ENCODE measurements at places on chromosomes 1 and 21.
A peak's percentile ranks its signal among the peaks of the same experiment; 100 is the strongest.

- no peak for DNase-seq
Measured at GRCh38 chr1:174957829-174958228, 41.9 kb upstream of the CACYBP start.

DNA sequence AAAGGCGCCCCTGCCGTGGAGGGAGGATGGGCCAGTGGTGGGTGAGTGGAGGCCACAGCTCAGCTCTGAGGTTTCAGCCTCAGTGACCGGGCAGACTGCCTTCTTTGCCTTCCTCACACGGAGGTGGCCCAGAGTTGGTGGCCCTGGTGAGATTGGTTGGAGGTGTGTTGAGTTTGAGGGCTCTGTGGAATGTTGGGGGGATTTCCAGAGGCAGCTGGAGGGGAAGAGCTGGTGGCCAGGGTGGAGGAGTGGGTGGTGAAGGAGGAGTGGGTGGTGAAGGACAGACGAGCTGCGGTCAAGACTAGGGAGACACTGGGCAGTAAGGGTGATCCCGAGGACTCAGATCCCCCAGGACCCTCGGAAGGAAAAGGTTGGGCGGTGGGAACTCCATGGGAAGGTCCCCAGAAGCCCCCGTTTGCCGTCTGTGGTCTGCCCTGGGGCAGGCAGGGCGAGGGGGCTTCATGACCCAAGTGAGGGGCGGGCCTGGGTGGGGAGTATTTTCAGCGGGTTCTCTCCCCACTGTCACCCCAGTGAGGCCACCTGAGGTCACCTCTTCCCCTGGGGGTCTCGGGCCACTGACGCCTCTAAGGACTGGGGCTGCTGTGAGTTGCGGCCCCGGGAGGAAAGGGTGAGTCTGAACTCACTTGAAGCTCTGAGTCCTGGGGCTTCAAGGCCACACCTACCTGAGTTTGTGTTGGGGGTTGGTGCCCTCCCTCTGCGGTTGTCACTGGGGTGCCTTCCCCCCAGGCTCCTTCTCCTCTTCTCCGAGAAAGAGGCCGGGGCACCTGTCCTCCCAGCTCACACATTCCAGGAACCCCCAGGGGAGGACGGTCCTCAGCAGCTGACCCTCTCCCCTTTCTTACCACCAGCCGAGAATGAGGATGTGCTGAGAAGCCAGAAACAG lies 22.7 kb upstream of the PIK3CD start:
- DNase-seq = peak; percentile 75

DNA sequence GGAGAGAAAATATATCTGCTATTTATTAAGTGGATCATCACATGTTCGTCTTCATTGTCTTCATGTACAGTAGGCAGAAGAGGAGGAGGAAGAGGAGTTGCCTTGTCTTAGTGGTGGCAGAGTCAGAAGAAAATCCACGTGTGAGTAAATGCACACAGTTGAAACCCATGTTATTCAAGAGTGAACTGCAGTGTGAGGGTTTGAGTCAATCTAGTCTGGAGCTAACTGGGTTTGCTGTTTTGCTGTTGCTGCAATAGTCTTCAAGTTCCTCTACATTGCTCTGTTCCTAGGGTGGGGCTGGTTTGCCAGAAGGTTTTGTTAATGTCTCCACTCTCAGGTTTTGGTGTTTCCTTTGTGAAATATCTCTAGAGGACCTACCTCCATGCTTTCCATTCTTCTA lies 3.1 kb upstream of the CD1A start:
- no peak for DNase-seq

DNA sequence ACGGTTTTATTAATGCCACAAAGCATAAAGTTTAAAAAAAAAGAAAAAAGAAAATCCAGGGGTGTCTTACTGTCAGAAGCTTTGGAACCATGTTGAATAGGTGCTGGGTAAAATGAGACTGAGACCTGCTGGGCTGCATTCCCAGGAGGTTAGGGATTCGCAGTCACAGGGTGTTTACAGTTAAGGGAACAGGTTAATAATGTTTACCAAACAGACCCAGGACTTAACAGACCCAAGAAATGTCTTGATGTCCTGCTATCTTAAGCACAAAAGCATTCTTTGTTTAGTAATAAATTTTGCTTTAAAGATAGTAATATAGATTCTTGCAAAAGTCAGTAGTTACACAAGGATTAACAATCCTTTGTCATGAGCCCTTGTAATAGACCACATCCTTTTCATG lies 54.7 kb downstream of the OLFML3 start:
- no peak for DNase-seq

- DNase-seq = no peak
Measured at GRCh38 chr1:220906561-220907334, 27.5 kb downstream of the HLX start.

DNA sequence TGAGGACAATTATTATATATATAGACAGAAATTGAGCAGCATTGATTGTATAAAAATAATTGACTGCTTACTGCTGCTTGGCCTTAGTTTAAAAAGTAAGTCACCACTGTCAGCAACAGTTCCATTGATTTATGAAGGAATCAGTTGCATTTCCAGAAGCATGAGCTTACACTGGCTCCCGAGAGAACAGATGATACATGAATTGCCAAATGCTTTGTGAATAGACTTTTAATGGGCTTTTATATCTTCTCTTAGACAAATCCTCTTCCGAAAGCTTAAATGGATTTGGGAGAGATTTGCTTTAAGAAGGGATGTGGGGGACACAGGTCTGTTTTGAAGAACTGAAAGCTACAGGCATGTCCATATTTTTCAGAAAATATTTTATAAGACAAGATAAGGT lies 7.5 kb downstream of the FHAD1 start:
- no peak for DNase-seq

DNA sequence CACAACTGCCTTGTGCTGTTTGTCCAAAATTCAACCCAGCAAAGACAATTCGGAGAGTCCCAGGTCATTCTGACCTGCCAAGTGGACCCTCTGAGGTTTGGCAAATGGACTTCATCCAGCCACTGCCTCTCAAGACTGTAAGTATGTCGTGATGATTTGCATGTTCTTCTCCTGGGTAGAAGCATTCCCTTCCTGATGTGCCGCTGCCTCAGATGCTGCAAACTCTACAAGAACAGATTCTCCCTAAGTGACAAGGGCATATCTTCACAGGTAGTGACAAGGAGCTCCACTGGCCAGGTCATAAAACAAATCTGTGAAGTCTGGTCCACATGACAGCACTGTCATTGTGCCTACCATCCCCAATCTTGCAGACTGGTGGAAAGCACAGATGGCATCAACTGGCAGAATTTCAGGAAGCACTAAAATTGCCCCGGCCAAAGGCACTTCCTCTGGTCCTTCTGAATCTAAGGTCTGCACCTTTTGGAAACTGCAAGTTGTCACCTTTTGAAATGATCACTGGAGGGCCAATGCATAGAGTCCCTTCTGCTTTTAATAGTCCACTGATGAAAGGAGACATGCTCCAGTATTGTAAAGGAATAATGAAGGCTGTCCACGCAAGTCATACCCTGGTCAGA lies 27.4 kb downstream of the POFUT2 start:
- no peak for DNase-seq

- DNase-seq = no peak
Measured at GRCh38 chr1:9013819-9014218, 12.4 kb downstream of the SLC2A7 start.

GRCh38 chr1:117566556-117566955 lies 39.3 kb upstream of the TENT5C start:
- no peak for DNase-seq

DNA sequence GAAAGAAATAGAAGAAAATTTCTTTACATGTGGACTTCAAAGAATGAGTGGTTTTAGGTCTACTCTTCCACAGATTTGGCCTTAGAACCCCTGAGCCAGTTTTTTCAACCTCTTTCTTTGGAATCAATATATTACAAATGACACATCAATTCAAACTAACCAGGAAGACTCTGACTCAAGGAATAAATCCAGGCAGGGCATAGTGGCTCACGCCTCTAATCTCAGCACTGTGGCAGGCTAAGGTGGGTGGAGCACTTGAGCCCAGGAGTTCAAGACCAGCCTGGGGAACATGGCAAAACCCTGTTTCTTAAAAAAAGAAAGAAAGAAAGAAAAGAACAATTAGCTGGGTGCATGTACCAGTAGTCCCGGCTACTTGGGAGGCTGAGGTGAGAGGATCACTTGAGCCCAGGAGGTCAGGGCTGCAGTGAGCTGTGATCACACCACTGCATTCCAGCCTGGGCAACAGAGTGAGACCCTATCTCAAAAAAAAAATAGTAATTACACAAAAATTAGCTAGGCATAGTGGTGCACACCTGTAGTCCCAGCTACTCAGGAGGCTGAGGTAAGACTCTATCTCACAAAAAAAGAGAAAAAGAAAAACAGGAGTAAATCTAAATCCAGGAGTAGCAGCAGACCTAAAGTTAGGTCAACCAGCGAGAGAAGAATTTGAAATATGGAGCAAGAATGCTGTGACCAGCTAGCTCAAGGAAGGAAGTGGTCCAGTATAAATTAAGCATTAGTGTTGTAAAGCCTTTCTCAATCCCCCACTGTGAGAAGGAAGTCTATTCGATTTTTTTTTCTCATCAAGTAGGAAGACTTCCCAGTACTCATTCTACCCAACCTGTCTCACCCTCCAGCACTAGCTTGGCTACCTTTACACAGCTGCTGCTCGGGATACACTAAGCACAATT lies 1.9 kb downstream of the SORT1 start:
- DNase-seq = no peak

DNA sequence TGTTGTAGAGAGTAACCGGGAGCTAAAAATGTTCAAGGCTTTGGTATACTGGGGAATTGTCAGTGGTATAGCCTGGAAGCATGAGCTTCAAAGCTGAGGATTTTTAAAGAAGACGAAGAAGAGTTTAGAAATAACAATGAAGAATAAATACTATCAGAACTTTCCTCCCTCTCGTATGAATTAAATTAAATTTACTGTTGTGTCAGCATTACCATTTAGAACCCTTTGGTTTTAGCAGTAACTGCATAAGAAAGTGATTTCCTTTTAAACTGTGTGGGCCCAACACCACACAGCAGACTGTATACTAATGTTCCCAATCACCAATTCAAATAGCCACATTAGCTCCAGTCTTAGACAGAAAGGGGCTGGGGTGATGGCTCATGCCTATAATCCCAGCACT lies 122.6 kb downstream of the ZNF644 start:
- no peak for DNase-seq

DNA sequence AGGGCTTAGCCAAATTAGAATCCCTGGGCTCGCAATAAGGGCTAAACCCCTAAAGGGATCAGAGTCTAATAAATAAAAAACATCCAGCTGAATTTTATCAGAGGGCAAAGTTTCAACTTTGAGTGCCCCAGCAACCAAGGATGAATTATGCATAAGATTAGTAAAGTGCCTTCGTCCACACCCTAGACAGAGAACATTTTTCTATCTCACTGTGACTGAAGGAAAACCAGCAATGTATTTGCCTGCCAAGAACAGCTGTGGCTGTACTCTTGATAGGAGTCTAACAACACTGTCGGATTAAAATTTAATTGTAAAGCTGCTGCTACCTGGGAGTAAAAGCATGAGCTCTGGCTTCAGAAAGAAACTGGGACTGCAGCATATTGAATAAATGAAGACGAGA lies 23.3 kb downstream of the WNT2B start:
- DNase-seq = no peak

- DNase-seq = no peak
Measured at GRCh38 chr21:43689556-43690337, 29.2 kb upstream of the PDXK start.

- no peak for DNase-seq
Measured at GRCh38 chr1:114130846-114131525, 22.7 kb downstream of the SYT6 start.

DNA sequence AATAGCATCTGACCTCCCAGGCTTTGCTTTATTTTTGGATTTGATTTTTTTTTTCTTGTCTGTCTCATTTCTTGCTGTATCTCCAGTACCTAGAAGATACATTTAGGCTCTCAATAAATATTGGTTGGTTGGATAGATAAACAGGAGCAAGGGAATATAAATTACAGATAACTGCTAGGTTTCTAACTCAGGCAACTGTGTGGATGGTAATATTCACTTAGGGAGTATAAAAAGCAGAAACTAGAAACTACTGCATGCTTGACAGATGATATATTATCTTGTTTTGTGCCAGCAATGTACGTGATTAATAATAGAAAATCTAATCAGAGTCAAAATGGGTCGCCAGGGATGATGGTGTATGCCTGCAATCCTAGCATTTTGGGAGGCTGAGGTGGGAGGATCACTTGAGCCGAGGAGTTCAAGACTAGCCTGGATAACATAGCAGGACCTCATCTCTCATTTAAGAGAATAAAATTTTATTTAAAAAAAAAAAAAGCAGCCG lies 31.0 kb upstream of the TARS2 start:
- no peak for DNase-seq

GRCh38 chr1:179742717-179743678 lies at the start of gene FAM163A:
TSS of gene FAM163A (plus strand) at chr1:179743291. CDS start at chr1:179813098, 69,807 bp downstream.
- DNase-seq = peak; percentile 21

All from naive thymus-derived CD4-positive, alpha-beta T cell (primary cell).